ENCODE measurements at places on chromosomes 5 and 9.

DNA sequence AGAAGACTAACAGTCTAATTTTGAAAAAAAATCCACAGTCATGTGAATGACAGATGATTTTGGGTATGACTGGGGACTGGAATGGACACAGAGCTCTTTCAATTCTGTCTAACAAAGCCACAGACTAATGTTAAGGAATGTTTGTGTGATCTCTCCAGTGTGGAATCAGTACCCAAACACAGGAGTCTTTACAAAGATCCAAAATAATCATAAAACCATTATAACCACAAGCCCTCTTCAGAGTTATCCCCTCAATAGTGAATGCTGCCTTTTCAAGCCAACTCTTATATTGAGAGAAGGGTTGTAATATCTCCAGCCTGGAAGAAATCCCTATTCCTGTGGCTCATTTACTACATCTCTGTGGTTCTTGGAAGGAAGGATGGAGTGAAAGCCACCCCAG lies 552.0 kb upstream of the CLINT1 start:
- DNase-seq = no peak

GRCh38 chr9:2815661-2816060 lies 28.2 kb downstream of the PUM3 start:
- DNase-seq = no peak

- no peak for DNase-seq
These were observed 25.7 kb downstream of the DPYSL3 start for GRCh38 chr5:147483961-147484707.

DNA sequence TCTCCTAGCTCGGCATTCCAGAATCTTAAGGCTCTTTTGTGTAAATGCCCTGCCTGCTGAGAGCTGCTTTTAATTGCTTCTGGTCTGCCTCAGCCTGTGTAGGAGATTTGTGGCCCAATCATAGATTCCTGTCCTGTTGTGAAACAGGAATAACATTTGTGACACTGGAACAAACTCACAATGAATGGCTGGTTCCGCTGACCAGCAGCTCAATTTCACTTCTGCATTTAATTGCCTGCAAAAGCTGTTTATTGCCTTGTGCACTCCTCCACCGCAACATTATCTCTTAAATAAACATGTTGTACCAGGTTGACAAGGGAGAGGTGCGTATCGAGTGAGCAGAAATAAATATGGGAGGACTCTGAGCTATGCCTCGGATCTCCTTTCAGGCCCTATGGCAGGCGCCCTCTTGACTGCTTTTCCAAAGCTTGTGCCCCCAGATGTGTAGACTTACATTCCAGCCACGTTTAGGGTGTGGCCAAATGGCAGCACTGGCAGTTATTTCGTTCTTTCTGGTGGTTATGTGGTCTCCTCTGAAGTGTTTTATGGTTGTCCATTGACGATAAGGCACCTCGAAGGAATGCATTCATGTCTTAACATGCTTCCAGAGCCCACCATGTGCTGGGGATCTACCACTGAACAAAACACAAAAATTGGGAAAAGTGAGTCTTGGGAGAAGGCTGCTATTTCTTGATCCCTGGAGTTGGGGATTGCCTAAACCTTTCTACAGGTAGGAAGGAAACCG lies 58.1 kb downstream of the DMRT1 start:
- DNase-seq = no peak

DNA sequence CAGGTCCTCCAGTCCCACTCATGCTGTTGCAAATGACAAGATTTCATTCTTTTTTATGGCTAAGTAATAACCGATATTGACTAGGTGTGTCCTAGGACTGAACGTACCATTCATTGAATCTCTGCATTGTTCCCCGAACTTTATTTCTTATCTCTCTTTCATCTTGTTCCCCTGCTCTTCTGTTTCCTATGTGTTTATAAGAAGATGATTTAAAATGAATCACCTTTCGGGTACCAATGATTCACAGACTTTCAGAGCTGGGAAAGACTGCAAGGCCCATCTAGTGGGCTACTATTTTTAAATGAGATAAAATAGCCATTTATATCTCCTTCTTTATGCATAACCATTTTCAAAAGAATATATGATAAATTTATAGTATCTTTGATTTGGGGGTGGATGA lies 133.0 kb downstream of the CDH18 start:
- no peak for DNase-seq

All from stimulated activated CD8-positive, alpha-beta memory T cell treated with anti-CD3 and anti-CD28 coated beads, Interleukin-2, amount 100 ng/mL, for 1 hour (primary cell).